Chondrocyte (in vitro differentiated cells): ENCODE measurements at places on chromosomes 5 and 9. TPM values are rescaled to one million over a fixed set of nuclear protein-coding genes. Genes with fewer than 3 reads are reported as not detected.
A peak's percentile ranks its signal among the peaks of the same experiment; 100 is the strongest.

PCDH12 gene
- 0.02 TPM in 1 of 3 replicates, not detected in the others for total RNA-seq

GRCh38 chr9:88789785-88790184 is 201.5 kb upstream of the S1PR3 start:
- no peak for DNase-seq

SLC36A2 gene
- not detected in 3 replicates for total RNA-seq

- DNase-seq: peak; percentile 92
Observed at GRCh38 chr5:95731571-95732554, 727 bp downstream of the RHOBTB3 start.

- DNase-seq: no peak
Observed at GRCh38 chr5:116922532-116922931, 347.9 kb upstream of the SEMA6A start.

GRCh38 chr9:107832871-107833270 is 343.3 kb upstream of the KLF4 start:
- DNase-seq: no peak

- no peak for DNase-seq
Observed at GRCh38 chr5:26024774-26025173, 1013.6 kb downstream of the CDH9 start.

DNA sequence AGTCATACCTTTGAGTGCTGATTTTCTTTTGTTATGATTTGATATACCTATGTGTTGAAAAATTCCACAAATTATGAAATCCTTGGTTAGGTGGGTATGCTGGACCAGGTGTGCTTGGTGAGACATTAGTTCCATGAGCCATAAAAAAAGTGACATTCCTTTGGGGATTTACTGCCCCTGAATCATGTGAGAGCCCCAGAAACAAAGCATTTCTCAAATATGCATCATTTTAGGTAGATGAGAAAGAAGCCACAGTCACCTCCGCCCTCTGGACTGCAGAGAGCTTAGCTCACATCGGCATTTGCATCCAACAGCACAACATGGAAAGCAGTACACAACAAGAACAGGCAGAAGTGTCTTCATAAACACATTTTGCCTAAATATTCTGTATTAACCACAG is 55.3 kb downstream of the DAP start:
- DNase-seq: no peak

DNA sequence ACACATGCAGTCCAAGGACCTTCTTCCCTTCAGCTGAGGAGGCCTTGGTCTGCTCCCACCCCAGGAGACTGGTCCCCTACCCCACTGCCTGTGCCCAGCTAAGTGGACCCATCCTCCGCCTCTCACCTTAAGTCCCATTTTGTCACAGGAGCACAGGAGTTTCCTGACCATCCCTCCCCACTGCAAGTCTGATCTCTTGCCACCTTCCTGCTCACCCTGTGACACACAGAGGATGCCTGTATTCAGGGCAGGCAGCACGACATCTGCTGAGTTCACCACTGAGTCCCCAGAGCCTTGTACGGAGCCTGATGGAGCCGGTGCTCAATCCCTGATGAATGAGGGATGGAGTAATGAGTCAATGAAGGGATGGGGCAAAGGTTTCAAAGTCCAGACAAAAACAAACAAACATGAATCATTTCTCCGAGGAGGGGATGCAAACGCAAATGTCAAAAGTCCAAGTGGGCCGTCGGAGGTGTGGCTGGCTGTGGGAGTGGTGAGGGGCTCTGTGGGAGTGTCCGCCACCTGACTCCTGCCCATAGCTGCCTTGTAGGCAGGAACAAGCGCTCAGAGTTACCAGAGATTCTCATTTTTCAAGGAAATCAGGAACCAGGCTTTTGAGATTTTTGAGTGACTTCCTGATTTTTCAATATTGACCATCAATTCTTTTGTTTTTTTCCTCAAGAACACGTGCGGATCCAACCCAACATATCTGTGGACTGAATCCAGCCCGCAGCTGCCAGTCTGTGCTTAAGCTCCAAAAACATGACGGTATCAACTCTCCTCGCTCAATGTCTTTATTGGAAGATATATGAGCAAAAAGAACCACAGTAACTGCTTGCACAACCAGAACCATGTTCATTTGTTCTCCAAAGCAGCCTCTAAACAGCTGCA is 4.4 kb downstream of the RAPGEF1 start:
- DNase-seq: peak; percentile 43

GRCh38 chr9:36401164-36401740 is 1.2 kb upstream of the RNF38 start:
- DNase-seq: no peak

DNA sequence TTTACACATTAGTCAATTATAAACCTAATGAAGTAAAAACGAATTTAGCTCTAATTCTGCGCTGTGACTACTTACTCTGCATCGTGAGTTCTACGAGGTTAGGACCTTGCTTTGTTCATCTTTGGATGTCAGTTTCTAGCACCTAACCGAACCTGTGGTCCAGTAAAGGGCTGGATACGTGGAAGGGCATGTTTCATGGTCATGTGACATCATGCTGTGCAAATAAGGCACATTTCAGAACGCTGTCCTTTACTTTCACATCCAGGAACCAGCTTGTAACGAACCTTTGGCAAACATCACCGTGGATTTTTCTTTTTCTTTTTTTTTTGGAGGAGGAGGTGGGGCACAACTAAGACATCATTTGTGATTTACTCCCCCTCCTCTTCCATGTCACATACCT is 15.0 kb downstream of the BASP1 start:
- DNase-seq: no peak

DNA sequence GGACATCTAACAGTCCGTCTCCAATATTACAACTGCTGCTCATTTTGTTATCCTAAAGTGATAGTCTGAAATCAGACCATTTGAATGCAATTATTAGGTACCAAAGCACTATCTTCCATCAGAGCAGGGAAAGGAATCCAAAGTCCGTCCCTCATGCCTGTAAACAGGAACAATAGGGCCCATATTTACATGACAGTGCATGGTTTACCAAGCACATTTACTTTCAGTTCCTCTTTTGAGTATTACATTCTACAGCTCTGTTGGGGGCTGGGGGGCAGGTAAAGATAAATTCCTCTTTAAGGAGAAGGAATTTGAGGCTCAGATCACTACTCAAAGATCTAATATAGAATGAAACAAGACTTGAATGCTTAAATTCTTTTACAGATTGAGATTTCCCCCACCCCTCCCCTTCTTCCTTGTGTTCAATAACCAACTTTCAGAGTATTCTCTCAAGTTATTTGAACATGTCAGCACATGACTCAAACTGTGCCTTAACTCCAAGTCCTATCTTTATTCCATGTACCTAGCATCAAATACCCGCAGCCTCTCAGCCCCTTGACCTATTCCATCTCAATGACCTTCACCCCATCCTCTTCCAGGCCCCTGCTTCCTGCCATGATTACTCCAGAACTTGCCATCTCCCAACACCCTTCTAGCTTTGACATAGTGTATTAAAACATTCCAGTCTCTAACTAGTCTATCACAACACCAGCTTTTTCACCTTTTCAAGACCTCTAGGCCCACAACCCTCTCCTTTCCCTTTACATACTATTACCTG is 71.0 kb downstream of the BRINP1 start:
- DNase-seq: no peak

- DNase-seq: no peak
Observed at GRCh38 chr9:134130503-134131375, 5.1 kb upstream of the WDR5 start.

GRCh38 chr9:125972012-125972729 is 225.0 kb downstream of the PBX3 start:
- DNase-seq: no peak

DNA sequence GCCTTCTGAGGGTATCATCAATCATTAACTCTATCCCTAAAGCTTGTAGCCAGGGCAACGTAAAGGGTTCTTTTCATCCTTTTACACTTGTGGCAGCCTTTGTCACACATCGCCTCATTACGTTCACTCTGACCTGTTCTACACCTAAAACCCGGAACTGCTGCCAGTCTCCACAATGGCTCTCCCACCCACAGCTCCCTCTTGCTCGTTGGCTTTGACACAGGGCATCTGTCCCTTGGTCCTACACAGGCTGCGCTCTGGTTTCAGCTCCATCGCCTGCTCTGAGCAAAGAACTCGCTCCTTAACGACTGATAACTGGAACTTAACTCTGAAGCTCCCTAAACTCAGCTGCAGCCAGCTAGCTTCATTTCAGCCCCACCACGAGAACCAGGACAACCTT is 112.8 kb upstream of the CTNND2 start:
- no peak for DNase-seq

DNAJA1 gene
- 81.2 to 121 TPM (median 81.9 TPM) in 3 replicates for total RNA-seq

DNA sequence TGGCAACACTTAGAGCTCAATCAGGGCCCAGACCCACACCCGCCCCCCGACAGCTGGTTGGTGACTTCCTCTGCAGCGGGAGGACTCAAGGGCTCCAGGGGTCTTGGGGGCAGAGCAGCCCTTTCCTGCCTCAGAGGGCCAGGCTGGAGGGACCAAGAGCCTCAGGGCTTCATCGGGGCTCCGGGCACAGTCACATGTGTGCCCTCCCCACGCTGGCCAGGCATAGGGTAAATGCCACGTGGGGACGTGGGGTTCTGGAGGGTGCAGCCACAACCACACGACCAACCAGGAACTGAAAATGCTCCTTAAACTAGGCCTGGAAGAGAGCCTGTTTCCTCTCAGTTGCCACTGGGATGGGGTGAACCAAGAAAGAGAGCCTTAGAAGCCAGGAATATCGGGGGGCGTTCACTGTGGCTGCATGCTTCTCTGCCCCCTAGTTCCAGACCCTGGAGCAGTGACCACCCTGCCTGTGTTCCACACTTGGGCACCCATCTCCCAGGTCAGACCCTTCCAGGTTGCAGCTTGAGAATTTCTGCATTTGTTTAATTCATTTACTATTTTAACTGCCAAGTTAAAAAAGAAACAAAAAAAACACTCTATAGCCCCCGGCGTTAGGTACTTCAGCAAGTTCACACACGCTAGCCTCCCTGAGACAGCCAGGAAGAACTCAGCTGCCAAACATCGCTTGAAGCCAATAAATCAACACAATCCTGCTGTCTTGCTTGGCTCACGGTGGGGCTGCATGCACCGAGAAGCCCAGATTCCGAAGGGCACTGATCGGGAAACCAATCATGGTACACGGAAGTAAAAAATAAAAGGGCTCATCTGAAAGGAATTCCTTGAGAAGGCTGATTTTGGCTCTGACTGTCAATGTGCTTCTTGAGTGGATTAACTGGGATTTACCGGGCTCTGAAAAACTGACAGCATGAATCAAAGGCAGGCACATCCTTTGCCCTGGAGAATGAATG is 56.1 kb upstream of the PHYKPL start:
- DNase-seq: peak; percentile 89

TMEM161B gene
- 7.6 to 13.5 TPM (median 9.6 TPM) in 3 replicates for total RNA-seq

DNA sequence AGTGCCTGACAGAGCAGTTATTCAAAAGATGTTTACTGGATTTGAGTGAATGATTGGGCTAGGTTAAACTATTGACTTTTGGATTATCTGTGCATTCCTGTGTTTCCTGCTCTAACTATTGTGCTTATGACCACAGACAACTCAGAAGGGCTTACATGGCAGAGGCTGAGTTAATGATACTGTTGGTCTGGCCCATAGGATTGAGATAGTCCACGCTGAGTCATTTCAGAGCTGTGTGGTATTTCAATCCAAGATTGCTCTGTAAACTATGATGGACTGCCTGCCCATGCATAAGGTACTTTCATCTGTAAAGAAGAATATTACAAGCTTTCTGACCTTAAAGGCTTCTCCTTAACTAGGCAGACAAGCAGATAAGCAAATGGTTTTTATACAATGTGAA is 49.1 kb upstream of the SLIT3 start:
- DNase-seq: no peak

DNA sequence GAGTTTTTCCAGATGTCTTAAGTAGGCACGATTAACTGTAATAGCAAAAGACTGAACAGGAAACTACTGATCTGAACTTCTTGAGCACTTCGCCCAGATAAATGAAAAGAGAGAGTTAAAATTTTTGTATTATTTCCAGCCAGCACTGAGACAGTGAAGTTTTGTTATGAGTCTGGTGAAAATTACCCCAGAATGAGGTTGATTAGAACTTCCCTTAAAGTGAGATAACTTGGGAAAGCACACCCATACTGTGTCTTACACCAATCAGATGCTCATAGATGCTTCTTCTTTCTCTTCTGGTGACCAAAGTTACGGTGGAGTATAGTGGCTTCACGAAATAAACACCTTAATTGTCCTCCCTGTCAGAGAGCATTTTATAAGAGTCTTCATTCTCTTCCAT is 131.8 kb upstream of the SLC12A2 start:
- DNase-seq: no peak

DNA sequence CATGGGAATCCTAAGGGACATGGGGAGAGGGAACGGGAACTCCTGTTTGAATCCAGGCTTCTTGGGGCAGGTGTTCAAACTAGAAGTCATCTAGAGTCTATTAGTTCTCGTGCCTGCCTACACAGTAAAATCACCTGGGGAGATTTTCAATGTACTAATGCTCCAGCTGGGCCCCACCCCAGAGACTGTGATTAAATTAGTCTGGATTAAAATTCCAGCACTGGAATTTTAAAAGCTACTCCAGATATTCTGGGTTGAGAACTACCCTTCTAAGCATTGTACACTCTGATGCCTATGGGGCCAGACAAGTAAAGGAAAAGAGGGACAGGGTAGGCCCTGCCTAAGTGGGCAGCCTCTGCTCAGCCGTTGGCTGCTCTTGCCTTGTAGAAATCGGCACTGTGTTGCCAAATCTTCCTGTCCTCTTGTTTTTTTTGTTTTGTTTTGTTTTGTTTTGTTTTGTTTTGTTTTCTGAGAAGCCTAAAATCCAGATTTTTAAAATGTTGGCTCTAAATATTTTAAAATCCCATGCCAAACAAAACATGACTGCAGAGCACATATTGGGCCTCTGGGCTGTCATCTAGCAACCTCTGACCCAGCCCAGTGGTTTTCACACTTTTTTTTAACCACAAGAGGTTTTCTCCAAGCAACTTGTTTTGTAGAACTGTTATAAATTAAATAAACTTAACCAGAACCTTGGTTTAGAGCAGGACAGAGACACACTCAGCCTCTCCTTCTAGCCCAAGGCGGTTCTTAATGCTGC is 29.0 kb downstream of the ADRB2 start:
- DNase-seq: no peak

- DNase-seq: no peak
Observed at GRCh38 chr9:132723809-132724208, 53.5 kb downstream of the GTF3C4 start.

DNA sequence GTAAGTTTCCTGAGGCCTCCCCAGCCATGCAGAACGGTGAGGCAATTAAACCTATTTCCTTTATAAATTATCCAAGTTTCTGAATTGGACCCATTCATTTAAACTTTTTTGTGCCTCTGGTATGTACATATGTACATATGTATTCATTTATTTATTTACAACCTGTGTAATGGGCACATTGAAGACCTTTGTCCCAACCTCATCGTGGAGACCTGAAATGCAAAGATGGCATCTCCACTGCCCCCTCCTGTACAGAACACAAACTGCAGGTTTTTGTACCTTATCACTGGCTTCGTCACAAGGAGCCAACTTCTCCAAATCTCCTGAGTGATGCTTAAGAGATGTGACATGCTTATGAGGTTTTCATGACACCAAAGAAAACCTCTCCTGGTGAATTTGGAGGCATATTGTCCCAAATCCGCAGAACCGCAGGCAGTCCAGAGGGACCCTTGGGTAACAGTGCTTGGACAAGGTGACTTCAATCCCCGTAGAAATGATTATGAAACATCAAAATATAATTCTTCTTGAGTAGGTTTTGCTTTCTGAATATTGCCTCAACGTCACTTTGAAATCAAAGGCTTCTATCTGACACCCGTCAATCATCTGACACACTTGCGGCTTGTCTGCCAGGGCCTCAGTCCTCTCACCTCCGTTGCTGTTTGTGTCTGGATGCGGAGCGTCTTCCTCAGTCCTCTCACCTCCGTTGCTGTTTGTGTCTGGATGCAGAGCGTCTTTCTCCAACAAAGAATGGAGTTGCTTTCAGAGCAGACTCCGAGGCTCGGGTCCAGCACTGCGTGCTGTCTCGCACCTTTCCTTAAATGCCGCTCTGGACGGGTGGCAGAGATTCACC is 135.0 kb upstream of the IRX4 start:
- DNase-seq: no peak

TAS2R1 gene
- total RNA-seq: 1.6 to 1.7 TPM in 2 of 3 replicates, not detected in the other
